IPS DF 6.9 (cell line): ENCODE measurements at places on chromosomes 5 and 9.

DNA sequence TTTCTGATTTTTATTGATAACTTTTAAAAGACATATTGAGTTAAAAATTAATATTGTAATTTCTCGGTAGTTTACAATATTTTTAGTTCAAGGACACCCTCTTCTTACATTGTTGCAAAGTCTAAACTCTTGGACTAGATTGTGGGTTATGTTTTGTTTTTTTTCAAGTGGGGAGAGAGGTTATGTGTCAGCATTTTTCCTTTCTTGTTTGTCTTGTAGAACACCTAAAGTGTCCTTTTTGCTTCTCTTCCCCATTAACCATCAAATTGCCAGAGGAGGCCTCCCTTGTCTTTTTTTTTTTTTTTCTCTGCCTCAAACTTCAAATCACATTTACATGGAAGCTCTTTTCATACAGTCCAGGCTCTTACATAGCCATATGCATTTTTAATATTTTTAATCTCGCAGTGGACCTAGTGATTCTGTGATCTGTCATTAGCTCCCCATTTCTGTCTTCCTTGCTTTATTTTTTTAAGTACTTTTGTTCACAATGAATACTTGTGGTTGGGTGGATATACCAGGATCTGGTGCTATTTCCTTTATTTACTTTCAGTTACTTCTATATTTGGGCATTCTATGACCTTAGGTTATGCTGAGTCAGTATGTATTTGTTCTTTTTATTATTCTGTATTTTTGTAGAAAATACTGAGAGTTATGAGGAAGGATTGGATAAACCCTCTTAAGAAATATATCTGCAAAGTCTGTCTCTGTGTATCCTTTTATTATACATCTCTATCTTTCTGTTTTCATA, 2280.6 kb upstream of the ACO1 start:
- no peak for DNase-seq

GRCh38 chr5:128081111-128081851, 2.3 kb upstream of the SLC12A2 start:
- no peak for DNase-seq

DNA sequence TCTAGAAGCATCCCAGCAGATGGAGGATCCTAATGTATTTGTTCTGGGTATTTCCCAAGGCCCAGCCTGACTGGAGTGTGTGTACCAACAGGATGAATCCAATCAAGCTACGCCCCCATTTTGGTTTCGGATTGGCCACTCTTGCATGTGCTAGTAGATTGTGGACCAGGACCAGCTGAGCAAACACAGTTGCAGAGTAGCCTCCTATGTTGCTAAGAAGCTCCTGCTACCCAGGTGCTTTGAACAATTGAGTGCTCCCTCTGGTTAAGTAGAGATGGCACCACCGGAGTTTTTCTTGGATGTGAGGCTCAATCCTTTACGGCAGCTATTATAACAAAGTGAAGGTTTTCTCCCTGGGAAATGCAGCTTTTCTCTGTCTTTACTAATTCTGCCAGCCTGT, 204.5 kb downstream of the NTRK2 start:
- no peak for DNase-seq

GRCh38 chr9:2833096-2833495, 10.8 kb downstream of the PUM3 start:
- no peak for DNase-seq

DNA sequence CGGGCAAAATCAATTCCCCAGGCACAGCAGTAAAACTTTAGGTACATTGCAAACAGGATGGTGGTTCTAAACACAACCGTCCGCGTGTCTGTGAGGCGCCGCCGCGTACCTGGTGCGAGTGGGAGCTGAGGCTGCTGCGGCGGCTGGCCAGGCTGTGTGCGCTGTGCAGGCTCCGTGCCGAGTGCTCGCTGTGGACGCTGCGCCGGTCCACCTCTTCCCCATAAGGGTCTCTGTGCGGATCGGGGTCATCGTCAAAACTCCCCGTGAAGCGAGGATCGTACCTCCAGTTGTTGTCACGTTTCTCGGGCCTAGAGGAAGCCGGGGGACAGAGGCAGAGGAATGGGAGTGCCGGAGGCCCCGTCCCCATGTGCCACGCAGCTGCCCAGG, 16.7 kb downstream of the SEC16A start:
- DNase-seq: no peak

GRCh38 chr9:109536859-109537258, 38.8 kb upstream of the PTPN3 start:
- DNase-seq: no peak

GRCh38 chr9:69750085-69750484, 9.7 kb downstream of the PTAR1 start:
- DNase-seq: no peak

DNA sequence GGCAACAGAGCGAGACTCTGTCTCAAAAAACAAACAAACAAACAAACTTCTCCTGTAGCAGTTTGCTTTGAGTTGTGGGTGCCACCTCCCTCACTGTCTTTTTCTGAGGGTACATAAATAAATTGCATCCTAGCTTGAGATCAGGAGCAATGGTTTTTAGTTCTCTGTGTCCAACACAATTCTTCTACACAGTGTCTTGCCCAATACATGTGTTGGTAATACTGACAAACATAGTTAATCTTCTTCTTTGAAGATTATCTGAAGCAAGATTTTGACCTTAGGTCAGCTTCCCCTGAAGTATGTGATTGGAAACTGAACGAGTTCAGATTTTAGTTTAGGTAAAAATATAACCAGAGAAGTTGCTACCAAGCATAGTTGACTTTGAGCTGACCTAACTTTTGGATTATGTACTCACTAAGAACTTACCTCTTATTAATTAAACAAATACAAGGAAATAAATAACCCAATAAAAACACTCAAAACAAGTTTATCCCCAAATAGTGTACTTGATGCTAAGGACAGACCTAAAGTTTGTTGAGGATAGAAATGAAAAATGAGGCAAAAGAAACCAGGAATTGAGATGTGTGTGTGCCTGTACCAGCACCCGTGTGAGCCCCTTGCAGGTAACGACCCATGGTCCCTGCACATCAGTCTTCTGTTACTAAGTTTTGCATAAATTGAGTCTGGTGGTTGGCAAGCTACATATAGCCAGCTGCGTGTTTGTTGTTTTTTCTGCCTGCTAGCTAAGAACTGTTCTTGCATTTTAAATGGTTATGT, 16.2 kb downstream of the TJP2 start:
- no peak for DNase-seq

DNA sequence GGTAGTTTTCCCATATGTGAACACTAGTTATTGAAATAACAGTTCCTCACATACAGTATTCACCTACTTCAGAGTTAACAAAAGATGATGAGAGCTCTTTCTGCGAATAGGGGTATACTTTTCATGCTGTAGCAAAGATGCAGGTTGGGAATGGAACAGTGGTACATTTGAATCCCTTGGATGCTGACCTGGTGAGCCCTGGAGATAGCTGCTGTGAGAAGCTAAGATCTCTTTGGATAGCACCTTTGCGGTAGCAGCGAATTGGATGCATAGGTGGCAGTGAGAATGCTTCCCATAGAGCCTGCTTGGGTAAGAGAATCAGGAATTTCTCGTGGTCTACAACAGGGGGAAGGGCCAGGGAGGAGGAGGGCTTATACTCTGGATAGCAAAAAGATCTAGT, 61.2 kb downstream of the NUP214 start:
- DNase-seq: no peak

- no peak for DNase-seq
Observed at GRCh38 chr5:135843571-135844337, 9.3 kb downstream of the SLC25A48 start.

GRCh38 chr9:83633676-83634075, 10.7 kb downstream of the IDNK start:
- no peak for DNase-seq

GRCh38 chr9:5089737-5090136, 95.7 kb downstream of the INSL6 start:
- DNase-seq: no peak

DNA sequence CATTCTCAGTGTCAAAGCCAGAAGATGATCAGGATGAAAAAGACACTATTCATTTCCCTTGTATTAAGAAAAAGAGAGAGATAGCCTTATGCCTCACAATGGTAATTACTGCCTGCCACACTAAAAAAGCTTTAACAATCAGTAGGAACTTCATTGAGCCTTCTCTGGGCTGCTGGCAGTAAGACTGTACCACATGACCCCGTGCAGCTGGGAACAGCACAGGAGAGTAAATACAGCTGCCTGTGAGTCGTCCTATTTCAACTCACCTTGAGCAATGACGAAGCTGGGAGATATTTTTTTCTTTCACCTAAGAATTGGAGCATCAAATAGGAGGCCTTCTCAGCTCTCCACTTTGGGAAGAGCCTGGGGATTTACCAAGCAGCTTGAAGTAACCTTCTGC, 316.3 kb downstream of the GABRB2 start:
- DNase-seq: no peak

DNA sequence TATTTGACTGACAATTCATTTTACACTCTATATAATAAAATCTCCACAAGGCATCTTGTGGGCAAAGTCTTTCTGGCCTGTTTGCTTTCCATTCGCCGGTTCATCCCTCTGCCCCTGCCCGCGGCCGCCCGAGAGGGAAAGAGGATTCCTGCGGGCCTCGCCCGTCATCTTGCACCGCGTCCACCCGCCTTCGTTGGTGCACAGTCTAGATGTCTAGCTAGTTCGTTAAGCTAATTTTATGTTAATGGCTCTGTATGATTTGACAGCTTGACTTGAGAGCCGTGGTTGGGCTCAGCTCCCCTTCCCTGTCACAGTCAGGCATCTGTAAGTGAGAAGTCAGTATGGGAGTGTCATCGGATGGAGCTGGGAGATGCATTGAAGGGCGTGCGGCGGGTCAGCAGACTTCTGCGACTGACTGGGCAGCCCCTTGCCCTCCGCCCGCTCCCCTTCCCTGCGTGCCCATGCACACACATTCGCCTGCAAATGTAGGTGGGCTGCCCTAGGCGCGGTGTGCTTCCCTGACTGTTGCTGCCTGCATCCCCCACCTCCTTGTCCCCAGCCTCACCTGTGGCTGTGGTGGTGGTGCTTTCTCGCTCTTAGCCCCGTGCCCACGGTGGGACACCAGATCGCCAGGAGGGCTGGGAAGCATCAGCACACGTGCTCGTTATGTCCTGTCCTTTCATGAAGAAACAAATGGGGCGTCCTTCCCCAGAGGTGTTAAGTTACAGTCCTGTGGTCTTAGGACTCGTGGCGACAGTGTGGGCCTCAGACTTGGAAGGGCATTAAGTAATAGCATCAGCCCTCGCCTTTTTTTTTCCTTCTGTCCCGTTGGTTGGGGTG, 25.9 kb upstream of the PRDM12 start:
- no peak for DNase-seq

DNA sequence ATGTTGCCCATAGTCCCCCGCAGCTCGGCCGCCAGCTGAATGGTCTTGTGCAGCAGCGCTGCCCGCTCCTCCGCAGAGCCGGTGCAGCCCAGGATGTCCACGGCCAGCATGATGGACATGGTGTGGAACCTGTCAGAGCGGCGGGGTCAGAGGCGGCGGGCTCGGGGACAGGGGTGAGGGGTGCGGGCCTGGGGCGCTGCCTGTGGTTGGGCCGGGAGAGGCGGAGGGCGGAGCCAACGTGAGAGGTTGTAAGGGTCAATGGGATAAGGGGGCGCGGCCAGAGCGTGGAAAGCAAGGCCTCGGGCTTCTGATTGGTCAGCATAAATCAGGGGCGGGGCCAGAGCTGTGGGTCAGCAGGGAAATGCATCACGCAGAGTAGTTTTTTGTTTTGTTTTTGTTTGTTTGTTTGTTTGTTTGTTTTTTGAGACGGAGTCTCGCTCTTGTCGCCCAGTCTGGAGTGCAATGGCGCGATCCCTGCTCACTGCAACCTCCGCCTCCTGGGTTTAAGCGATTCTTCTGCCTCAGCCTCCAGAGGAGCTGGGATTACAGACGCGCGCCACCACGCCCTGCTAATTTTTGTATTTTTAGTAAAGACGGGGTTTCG, 6.8 kb upstream of the TOR2A start:
- peak; percentile 91 for DNase-seq

DNA sequence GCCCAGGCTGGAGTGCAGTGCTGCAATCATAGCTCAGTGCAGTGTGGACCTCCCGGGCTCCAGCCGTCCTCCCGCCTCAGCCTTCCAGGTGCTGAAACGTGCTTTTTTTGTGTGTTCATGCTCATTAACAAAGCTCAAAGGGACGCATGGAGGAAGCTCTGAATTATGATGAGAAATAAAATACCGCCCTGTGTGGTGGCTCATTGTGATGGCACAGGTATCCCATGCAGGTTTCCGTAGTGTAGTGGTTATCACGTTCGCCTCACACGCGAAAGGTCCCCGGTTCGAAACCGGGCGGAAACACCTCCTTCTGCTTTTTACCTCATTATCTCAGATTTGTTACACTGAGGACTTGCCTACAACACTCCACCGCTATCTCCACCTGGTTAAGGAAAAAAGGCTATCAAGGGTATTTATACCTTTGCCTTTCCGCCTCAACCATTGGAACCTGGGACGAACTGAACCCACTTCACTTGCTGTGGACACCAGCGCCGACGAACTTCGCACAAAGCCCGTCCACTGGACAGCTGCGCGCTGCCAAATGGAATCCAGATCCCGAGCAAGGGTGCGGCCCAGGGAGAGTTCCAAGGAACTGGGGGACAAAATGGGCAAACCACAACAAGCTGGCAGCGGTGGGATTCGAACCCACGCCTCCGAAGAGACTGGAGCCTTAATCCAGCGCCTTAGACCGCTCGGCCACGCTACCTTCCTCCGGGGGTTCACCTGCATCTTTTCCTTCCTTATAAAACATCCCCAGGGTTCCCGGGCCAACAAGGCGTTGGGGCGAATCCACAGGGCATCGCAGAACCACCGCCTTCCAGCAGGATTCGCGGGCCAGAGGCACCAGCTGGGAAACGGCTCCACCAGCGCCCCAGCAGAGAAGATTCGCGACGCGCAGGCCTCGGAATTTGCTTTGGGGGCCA, 26.3 kb downstream of the OR2V2 start:
- no peak for DNase-seq

GRCh38 chr5:61216741-61217140, 54.5 kb upstream of the SMIM15 start:
- DNase-seq: no peak

- DNase-seq: no peak
Observed at GRCh38 chr5:69148981-69149675, 17.8 kb upstream of the CCNB1 start.

GRCh38 chr5:107955321-107955720, 284.6 kb upstream of the EFNA5 start:
- no peak for DNase-seq

DNA sequence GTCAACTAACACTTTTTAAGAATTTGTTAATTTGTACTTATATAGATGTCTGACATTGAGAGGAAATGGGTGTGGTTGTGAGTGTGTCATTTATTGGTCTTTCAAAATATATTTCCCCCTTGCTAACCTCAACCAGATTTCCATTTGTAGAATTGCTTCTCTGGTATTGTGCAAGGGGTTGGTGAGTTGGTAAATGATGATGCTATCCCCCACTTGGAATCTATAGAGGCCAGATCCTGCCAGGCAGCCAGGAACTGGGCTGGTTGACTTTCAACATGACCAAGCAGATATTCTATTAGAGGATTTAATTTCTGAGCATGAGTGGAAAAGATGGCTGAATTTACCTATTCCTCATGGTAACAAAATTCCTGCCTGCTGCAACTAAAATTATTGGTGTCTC, 306.6 kb upstream of the KIF2A start:
- no peak for DNase-seq

GRCh38 chr5:137280656-137281055, 218.5 kb downstream of the SPOCK1 start:
- DNase-seq: no peak
